Stimulated activated CD8-positive, alpha-beta memory T cell treated with anti-CD3 and anti-CD28 coated beads, Interleukin-2, amount 100 ng/mL, for 1 hour (primary cell): ENCODE measurements at places on chromosomes 12 and 14.
A peak's percentile ranks its signal among the peaks of the same experiment; 100 is the strongest.

DNA sequence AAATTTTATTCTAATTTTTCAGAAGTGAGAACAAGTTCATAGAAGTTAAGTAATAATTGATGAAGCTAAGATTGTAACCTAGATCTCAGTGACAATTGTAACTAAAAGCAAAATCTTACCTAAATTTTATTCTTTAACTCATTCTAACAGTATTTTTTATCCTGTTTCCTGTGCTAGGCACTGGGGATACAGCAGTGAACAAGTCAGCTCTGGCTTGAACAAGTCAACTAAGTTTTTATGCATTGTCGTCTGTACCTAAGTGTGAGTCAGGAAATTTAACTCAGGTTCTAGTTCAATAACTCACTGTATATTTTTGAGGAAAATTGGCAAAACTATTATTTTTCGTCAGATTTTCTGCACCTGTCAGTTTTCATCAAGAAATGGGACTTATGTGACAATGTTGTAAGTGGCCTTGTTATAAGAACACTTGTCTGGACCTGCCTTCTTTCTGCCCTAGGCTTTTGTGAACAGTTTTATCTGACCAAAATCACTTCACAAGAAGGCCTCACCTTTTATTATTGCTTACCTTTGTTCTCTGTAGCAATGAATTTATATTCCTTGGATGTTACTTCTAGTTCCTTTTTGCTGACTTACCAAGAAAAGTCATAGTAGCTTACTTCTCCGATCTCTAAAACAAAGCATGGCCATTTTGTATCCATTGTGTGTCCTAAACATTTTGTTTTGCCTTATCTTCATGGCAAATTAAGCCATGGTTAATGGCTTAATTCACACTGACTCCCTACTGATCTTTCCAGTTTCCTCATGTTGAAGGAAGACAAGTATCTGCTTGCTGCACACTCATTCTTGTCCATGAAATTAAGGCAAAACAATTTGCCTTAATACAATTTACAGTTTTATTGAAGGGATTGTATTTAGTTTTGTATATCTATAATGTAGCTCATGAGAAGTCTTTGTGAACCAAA, 2.7 kb downstream of the TMTC3 start:
- no peak for DNase-seq

DNA sequence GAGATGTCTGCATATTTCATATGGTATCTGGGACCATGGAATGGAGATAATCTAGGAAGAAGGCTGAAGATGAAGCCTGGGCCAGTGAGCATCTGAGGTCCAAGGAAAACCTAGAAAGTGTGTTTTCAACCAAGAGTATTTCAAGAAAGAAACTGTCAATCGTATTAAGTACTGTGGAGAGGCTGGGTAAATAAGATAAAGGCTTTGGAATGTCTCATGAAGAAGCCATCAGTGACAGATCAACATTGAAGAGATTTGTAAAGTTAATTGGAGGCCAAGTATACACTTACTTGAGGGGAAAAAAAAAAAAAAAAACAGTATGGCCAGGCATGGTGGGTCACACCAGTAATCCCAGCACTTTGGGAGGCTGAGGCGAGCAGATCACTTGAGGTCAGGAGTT, 48.9 kb downstream of the SINHCAF start:
- no peak for DNase-seq

- no peak for DNase-seq
Measured at GRCh38 chr12:44088647-44089046, 252.8 kb downstream of the TMEM117 start.

DNA sequence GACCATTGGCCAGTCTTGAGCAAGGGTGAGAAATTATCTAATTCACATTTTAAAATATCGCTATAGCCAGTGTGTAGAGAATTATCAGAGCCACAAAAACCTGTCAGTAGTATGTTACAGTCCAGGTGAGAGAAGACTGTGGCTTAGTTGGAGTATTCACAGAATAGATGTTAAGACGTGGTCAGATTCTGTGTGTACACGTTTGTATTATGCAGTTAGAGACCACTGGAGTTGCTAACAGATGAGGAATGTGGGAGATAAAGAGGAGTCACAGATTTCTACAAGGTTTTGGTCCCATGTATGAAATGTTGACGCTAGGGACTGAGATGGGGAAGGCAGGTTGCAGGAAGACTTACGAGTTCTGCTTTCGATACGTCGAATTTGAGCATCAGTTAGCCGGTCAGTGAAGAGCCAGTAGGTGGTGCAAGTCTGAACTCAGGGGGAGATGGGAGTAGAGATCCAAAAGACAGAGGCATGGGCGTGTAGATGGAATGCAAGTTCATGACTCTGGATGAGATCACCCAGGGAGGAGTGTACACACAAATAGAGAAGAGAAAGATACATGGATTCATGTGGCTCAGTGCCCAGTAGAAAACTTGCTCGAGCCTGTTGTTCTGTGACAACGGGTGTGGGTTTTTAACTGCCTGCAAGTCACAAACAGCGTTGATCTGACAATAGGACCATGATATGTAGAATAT, 114.8 kb upstream of the FLRT2 start:
- DNase-seq = no peak

GRCh38 chr14:71592361-71592760, 339.9 kb upstream of the RGS6 start:
- DNase-seq = no peak

DNA sequence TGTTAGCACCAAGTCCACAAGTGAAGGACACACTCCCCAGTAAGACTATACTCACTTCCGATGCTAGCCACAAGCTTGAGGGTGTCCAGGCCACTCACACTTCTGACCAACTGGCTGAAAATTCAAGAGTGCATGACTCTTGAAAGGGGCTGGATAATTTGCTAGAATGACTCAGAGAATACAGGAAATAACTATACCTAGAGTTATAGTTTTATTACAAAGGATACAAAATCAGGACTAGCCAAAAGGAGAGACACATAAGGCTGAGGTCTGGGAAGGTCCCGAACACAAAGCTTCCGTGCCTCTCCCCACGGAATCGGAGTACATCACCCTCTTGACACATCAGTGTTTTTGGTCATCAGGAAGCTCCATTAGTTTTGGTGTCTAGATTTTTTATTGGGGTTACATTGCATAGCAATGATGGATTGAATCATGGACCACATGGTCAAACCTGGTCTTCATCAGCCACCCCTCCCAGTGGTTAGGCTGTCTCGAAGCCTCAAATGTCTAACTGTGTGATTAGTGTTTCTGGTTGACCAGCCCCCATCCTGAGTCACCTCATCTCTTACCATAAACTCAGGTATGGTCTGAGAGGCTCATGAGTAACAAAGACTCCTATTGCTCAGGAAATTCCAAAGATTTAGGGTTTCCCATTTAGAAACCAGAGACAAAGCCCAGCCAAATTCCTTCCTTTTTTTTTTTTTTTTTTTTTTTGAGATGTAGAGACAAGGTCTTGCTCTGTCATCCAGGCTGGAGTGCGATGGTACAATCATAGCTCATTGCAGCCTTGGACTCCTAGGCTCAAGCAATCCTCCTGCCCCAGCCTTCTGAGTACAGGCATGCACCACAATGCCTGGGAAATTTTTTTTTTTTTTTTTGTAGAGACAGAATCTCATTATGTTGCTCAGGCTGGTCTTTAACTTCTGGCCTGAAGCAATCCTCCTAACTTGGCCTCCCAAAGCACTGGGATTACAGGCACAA, 472.0 kb upstream of the TBX3 start:
- no peak for DNase-seq

DNA sequence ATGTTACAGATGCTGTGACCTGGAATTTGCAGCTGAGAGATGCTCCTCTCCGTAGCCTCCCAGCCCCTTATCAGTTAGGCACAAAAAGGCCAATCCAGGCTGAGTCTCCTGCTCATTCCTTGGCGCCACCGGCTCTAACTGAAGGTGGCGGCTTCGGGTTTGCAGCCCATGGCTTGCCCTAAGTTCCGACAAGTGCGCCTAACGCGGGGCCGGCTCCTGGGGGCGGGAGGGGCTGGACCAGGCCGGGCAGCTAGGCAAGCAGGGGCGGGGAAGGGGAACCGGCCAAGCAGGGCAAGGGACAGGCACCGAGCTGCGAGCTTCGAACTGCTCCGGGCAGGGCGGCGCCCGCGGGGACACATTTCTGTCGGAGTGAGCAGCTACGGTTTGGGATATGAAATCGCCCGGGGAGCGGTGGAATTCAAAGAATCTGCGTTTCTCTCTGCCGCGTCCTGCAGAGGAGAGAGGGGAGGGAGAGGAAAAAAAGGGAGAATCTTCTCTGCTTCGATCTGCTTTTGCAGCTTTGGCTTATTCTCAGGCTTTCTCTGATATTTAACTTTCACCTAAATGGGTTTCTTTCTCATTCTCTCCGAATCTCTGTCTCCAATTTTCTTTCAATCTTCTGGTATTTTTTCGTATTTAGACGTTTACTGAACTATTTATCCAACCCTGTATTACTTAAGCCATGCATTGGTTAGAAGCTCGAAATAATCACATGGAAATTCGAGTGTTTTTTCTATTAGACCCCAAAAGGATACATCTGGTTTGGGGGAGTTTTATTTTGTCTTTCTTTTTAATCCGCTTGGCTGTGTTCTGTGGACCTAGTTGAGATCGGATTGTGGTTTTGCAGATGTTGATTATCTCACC, 1.6 kb upstream of the HOXC12 start:
- DNase-seq = no peak

DNA sequence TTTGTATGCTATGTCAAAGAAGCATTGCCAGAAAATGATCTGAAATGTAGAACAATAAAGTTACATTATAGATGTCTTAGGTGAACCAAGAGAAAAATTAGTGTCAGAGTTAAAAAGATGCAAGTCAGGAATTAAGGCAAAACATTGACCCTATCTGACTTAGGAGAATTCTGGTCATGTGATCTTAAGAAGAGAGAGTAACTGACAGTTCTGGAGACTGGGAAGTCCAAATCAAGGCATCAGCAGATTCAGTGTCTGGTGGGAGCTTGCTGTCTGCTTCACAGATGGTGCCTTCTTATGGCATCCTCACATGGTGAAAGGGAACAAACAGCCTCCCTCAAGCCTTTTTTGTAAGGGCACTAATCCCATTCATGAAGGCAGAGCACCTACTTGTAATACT, 42.8 kb downstream of the BICD1 start:
- no peak for DNase-seq

- no peak for DNase-seq
Measured at GRCh38 chr14:89368490-89369477, 48.2 kb downstream of the FOXN3 start.

- DNase-seq = no peak
Measured at GRCh38 chr12:93957168-93957567, 191.2 kb upstream of the PLXNC1 start.

DNA sequence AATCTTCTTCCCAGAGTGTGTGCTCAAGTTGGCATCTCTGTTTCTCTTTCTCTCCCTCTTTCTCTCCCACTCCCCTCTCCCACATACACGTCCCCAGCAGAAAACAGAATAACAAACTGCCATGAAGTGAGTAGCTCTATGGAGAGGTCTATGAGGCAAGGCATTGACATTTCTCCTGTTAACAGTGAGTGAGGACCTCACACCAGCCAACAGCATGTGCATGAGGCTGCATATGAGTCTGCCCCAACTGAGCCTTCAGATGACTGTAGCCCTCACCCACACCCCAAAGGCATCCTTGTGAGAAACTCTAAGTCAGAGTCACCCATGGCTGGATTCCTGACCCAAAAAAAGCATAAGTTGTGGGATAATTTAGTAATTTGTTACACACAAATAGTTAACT, 50.4 kb downstream of the MAGOHB start:
- no peak for DNase-seq

GRCh38 chr12:76186131-76186906, 101.8 kb upstream of the NAP1L1 start:
- no peak for DNase-seq

- DNase-seq = no peak
Measured at GRCh38 chr14:31326111-31326510, 94.2 kb downstream of the HEATR5A start.

DNA sequence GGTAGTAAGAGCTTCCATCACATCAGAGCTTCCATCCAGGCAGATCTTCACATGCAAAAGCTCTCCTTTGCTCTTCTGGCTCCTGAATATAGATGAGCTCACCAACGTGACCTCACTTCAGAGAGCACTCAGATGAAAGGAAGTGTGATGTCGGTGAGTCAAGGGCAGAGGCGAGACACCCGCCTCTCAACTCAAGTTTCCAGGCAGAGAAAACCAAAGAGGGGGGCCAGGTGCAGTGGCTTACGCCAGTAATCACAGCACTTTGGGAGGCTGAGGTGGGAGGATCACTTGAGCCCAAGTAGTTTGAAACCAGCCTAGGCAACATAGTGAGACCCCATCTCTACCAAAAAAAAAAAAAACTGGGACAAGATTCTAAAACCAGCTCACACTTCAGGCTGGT, 126.9 kb downstream of the DUSP6 start:
- peak; percentile 43 for DNase-seq

GRCh38 chr12:83102499-83102898, 415.8 kb downstream of the TMTC2 start:
- DNase-seq = no peak

GRCh38 chr14:95174184-95174792, 17.0 kb upstream of the DICER1 start:
- no peak for DNase-seq

- DNase-seq = peak; percentile 14
Measured at GRCh38 chr12:51217133-51217967, 512 bp downstream of the POU6F1 start.

GRCh38 chr12:14576896-14577295, 9.2 kb upstream of the PLBD1 start:
- no peak for DNase-seq

- DNase-seq = no peak
Measured at GRCh38 chr12:52312086-52312485, 9.1 kb downstream of the KRT83 start.

DNA sequence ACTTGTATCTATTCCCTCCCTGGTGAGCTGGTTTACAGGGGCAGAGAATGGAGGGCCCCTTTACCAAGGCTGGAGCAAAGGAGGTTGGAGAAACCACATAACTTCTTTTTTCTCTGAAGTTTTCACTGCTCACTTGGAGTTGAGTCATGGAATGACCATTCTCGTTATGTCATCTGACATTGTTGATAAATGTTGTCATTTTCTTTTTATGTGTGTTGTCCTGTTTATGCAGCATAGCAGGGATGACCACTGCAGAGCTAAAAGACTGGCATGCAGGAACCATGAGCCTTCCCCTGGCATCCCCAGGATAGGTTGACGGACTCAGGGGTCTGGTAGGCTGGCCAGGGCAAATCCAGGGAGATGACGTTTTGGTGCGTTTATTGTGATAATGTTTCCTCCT, 256.8 kb upstream of the DDHD1 start:
- DNase-seq = no peak

- DNase-seq = no peak
Measured at GRCh38 chr12:3042826-3043225, 34.4 kb upstream of the TSPAN9 start.

DNA sequence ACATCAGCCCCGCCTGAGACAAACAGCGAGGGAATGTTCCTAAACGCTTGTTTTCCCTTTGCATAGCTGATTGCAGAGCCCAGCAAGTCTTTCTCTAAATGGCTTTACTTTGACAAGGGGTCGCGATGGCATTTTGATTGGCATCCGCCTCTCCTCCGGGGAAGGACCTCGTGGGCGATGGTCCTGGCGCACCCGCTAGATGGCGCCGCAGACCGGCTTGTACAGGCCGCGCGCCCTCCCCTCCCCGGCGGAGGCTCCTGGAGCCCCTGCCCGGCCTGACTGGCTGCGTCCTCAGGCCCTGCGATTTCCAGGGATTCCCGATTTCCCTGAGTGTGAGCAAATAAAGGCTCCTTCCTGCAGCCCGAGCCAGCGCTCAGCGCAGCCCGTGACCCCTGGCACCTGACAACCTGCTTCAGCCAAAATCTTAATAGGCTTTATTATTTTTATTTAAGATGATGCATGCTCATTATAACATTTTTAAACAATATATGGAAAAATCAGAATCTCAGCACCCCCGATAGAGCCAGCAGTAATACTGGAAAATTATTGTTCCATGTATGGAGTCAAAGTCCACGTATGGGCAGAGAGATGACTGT, 468.3 kb downstream of the AACS start:
- no peak for DNase-seq

- DNase-seq = no peak
Measured at GRCh38 chr14:76277586-76278130, 98.3 kb upstream of the ESRRB start.
